Eye (tissue), 1 donor: ENCODE measurements at places on chromosomes 6 and 20.

- DNase-seq, result no peak
These were observed 27.0 kb downstream of the CAP2 start for GRCh38 chr6:17420368-17420767.

GRCh38 chr6:74642101-74642500, 563.8 kb downstream of the COL12A1 start:
- no peak for DNase-seq

GRCh38 chr6:7909323-7910276, 988 bp downstream of the TXNDC5 start:
- peak; percentile 77 for DNase-seq

DNA sequence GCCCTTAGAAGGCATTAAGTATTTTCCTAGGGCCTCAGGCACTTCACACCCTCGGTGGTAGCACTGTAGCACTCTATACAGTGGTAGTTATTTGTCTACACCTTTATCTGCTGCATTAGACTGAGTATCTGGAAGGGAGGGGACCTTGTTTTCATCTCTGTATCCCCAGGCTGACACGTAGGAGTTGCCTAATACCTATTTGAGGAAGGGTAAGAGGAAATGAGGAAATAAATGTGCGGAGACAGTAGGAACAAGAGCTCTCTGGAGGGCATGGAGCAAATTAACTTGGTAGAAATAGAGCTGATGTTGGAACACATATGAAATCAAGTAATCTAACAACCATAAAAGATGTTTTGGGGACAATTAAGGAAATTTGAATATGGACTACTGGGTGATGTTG, 3.9 kb downstream of the CNPY3 start:
- DNase-seq, result no peak

GRCh38 chr20:11101243-11101642, 427.4 kb upstream of the JAG1 start:
- DNase-seq, result no peak

DNA sequence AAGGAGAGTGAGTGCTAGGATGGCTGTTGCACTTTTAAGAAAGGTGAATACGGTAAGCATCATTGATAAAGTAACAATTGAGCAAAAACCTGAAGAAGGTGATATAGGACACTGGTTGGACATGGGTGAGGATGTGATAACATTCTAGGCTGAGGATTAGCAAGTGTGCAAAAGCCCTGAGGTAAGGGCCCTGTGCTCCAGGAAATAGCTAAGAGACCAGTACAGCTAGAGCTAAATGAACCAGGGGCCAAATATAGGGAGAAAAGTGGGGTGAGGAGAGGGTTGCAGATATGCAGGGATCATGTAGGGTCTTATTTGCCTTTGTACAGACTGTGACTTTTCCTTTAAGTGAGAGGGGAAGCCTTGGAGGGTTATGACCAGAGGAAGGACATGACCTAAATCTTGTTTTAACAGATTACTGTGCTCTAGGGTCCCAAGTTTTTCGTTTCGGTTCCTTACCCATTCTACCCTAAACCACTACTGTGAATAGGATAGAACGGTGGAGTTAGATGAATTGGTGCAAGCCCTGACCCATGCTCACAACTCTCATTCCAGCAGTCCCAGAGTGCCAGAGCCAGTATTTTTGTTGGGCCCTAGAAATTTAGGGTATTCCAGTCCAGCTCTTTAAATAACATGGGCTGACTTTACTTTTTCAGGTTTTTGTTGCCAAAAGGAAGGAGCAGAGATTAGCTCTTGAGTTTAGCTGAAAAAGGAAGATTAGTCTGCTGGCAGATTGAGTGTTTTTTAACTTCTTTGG, 10.7 kb downstream of the MAPK14 start:
- DNase-seq, result no peak

DNA sequence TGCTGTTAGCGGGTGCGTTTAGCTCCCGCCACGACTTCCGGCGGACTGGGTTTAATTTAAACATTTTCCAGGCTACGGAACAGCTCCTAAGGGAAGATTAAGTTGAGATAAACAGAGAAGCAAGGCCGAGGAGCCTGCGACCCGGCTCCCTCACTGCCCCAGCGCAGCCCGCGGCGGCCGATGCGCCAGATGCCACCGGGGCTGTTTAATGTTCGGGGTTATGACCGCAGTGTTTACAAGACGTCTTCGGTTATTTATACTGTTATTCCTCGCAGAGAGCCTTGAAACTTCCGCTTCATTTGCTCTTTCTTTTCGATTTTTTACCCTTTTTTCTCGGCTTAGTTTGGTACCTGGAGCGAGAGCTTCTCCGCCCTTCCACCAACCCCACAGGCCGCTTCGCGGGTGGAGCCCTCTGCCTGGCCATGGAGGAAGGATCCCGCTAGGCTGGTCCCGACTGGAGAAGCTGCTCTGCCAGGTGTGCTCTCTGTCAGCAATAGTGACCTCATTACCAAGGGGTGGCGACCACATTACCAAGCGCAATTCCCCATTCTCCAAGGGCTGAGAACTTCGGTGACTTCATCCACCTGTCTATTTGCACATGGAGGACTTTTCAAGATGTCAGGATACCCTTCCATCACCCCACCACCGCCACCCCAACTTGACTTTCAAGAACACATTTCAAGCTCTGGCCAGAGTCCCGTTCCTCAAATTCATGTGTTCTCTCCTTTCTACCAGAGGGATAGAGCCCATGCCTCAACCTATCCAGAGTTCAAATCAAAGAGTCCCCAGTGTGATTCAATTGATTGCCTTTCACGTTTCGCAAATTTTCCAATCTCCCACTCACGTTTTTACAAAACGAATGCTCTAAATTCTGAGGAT, 4.1 kb downstream of the TCF21 start:
- peak; percentile 75 for DNase-seq

- DNase-seq, result no peak
These were observed 116.5 kb downstream of the COL12A1 start for GRCh38 chr6:75089151-75089897.

DNA sequence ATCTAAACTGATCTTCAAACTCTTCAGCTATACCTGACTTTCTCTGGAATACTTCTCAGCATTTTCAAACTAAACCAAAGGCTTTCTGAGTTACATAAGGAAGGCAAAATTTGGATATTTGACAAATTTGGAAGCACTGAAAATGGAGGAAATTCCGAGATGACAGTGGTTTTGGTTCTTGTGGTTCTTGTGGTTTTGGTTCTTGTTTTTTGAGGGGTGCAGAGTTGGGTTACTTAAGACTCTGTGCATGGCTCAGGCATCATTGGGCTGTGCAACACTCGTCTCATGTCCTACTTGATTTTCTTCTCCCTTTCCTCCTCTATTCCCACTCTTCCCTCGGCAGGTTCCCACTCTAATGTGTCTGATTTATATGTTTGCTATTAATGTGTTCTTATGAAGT, 78.0 kb downstream of the SLC22A3 start:
- no peak for DNase-seq

GRCh38 chr6:34855463-34855862, 32.4 kb downstream of the TAF11 start:
- DNase-seq, result no peak

DNA sequence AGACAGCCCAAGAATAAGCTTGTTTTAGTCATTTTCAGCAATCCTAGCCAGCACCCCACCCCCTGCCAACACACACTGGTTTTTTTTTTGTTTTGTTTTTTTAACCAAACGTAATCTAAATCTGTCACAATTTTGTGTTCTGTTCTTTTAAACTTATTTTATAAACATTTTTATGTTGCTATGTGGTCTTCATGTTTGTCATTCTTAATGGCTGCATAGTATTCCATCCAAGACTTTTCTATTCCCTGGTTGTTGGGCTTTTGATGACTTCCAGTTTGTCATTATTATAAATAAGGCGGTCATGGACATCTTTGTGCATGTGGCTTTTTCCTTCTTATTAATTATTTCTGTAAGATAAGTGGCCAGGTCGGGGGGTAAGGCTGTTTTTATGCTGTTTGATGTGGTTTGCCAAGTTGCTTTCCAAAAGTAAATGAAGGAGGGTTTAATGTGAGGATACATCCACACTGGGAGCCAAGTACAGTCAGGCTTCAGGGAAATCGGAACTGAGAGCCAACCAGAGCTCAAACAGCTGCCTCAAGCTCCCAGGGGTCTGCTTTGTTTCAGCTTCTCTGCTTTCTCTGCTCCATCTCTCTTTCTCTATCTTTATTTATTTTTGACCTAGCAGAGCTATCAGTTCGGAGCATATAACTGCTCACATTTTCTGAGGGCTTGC, 125.8 kb downstream of the VEGFA start:
- no peak for DNase-seq

- peak; percentile 17 for DNase-seq
These were observed 12.3 kb downstream of the NRN1 start for GRCh38 chr6:5994234-5994998.

DNA sequence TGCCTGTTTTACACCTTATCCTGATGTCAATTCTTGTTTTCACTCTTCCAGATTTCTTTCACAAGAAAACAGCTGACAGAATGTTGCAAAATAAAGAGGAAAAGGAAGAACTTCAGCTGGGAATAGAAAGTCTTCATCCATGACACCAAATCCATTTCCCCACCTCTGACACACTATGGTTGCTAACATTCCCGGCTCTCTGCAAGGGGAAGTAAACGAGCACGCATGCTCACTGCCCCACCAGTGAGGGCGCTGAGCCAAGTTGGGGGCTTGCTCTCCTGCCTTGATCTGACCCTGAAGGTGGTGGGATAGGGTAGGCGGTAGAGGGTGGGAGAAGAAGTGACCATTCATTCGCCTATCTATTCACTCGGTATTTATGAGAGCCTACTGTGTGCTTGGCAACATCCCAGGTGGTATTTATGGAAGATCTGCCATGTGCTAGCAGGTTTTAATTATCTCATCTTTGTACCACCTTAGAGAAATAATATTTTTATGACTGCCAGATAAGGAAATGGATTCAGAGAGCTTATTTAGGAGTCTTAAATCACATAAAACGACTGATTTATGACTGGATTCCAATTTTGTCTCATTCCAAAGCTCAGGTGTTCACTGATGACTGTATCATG, 206.2 kb downstream of the FOXC1 start:
- no peak for DNase-seq

GRCh38 chr6:87753131-87753685, 51.2 kb upstream of the AKIRIN2 start:
- DNase-seq, result no peak

- DNase-seq, result no peak
These were observed 152.6 kb downstream of the THEMIS start for GRCh38 chr6:127748290-127748689.

DNA sequence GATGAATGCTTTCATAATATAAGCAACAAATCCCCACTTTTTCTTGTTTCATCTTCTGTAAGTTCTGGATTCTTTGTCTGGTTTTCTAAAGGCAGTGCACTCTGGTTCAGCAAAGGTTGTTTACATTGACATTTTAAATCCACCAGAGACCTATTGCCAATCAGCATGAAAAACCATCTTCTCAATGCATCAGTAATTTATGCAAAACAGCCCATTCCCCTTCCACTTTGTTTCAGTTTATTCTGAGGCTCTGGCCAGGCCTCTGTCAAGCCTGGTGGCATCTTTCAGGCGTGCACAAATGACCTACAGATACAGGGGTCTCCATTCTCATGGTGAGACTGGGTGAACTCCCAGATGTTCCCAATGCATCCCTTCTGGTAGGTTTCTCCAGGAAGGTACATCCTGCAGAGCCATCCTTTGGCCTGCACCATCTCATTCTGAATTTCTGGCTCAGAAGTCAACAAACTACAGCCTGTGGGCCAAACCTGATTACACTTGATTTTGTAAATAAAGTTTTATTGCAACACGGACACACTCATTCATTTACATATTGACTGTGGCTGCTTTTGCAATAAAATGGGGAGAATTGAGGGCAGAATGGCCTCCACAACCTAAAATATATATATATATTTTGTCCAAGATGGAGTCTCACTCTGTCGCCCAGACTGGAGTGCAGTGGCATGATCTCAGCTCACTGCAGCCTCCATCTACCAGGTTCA, 405.4 kb downstream of the PREX1 start:
- no peak for DNase-seq

- peak; percentile 68 for DNase-seq
These were observed 69.8 kb upstream of the TINAG start for GRCh38 chr6:54238396-54238795.

- DNase-seq, result peak; percentile 88
These were observed 140.1 kb upstream of the BTBD3 start for GRCh38 chr20:11777387-11778205.

DNA sequence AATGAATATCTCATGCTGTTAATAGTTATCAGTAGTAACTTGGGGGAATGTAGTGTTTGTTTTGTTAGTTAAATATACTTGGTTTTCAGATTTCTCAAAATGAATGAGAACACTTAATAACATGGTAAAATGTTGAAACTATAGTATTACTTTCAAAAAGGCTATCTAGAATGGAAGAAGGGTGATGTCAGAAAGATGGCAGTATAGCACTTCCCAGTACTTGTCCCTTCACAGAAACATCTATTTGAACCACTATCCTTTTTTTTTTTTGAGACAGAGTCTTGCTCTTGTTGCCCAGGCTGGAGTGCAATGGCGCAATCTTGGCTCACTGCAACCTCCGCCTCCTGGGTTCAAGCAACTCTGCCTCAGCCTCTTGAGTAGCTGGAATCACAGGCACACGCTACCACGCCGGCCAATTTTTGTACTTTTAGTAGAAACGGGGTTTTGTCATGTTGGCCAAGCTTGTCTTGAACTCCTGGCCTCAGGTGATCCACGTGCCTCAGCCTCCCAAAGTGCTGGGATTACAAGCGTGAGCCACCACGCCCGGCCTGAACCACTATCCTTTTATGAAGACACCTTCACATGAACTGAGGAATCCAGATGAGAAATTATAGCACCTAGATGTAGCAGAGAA, 4.7 kb upstream of the ECHDC1 start:
- no peak for DNase-seq

DNA sequence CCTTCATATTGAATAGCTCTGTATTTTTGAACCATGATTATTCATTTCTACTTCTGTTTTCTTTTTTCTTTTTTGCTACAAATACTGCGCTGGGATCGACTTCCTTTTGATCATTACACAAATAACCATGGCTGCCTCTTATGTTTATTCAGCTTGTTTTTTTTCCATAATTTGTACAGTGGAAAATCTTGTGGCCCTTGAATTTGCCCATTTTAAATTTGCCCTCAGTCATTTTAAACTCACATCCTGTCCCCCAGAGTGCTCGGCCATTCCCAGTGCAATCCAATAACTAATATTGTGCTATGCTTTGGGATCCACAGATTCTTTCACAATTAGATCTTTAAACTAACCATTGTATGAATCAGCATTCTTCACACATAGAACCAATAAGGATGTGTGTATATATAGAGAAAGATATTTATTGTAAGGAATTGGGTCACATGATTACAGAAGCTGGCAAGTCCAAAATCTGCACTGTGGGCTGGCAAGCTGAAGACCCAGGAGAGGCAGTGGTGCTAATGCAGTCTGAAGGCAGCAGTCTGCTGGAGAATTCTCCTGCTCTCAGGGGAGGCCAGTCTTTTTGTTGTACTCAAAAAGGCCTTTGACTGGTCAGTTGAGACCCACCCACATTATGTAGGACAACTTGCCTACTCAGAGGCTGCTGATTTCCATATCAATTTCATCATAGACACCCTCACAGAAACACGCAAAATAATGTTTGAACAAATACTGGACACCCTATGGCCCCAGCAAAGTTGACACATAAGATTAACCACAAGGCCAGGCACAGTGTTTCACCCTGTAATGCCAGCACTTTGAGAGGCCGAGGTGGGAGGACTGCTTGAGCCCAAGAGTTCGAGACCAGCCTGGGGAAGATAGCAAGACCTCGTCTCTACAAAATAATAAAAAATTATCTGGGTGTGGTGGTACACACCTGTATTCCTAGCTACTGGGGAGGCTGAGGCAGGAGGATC, 147.1 kb downstream of the MTHFD1L start:
- DNase-seq, result no peak

- DNase-seq, result no peak
These were observed 126.9 kb downstream of the TRMT11 start for GRCh38 chr6:126113261-126113660.

GRCh38 chr20:61862881-61863280, 202.8 kb downstream of the TAF4 start:
- DNase-seq, result no peak
